ENCODE measurements at places on chromosomes 3 and 15.

DNA sequence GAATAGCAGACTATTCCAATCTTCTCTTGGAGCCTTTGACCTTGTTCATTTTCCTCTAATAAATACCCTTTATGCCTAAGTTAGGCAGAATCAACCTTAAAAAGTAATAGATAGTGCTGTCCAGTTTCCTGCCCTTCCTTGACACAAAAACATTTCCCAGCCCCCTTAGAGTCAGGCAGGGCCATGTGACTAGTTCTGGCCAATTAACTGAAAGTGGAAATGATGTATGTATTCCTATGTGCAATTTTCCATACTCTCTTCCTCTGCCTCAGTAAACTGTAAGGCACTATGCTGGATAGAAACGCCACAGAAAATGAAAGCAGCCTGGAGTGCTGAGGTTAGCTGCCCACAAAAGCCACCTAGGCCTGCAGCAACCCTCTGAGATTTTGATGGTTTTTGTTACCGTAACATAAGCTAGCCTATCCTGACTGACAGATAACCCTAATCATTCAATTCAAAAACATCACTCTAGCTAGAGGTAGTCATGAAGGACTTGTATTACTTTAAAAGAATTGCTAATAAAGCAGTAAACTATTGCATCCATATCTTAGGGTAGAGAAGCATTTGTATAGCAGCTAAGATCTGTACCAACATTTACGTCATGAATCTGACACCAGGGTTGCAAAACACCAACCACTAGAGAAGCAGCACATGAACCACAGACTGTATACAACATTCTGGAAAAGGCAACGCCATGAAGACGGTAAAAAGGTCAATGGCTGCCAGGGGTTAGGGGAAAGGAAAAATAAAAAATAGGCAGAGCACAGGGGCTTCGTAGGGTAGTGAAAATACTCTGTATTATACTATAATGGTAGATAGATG, 112.9 kb downstream of the ULK4 start:
- no peak for DNase-seq

- DNase-seq, result no peak
Measured at GRCh38 chr3:141556034-141556433, 69.2 kb downstream of the RASA2 start.

GRCh38 chr15:71115567-71116351, 488 bp downstream of the THSD4 start:
- no peak for DNase-seq

DNA sequence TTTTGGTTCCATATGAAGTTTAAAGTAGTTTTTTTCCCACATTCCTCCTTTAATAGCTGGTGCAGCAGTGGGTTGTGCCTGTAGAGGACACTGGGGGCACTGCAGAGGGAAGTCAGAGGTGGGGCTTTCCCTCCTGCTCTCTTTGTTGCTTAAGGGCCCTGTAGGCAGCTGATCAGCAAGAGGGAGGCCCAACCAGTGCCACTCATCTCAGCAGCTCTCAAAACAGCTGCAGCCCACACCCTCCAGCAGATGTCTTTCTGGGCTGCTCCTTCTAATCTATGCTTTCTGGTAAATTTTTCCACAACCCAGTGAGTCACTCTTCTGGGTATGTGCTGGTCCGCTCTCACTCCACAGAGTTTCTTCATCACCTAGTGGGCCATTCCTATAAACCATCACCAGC, 263.8 kb downstream of the FEZF2 start:
- DNase-seq, result peak; percentile 15

DNA sequence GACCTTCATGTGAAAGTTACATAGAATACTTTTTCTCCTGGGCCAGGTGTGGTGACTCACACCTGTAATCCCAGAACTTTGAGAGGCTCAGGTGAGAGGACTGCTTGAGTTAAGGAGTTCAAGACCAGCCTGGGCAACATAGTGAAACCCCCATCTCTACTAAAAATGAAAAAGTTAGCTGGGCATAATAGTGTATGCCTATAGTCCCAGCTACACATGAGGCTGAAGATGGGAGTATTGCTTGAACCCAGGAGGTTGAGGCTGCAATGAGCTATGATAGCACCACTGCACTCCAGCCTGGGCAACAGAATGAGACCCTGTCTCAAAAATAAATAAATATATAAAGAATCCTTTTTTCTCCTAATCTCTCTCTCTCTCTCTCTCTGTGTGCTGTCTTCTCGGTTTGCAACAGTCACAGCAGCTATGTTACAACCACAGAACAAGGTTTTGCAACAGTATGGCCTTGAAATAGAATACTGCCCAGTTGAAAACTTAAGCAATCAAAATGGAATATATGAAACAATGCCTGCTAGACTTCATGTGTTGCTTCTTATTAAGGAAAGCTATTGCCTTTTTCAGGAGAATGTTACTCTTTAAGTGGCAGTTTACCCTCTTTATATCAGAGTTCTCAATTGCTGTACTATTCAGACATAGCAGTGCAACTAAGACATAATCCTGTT, 12.3 kb upstream of the DENND4A start:
- no peak for DNase-seq

DNA sequence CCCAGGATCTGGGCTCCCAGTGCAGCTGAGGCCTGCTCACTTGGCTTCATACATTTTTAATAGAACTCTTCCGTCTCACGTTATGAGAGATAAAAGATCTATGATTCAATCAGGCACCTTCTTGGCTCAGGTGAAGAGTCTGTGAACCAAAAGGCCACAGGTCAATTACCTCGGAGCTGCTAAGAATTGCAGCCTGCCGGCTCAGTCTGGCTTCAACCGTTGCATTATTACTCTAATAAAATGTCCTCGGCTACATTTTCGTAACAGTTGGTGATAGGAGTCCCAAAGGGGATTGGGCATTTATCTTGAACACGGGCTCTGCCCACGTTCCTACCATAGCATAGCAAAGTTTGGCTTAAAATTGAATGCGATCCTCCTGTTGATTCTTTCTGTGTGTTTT, 176.3 kb downstream of the SLCO3A1 start:
- no peak for DNase-seq

All from iPS DF 19.7 (cell line).